ENCODE measurements at places on chromosomes 12 and 14.

DNA sequence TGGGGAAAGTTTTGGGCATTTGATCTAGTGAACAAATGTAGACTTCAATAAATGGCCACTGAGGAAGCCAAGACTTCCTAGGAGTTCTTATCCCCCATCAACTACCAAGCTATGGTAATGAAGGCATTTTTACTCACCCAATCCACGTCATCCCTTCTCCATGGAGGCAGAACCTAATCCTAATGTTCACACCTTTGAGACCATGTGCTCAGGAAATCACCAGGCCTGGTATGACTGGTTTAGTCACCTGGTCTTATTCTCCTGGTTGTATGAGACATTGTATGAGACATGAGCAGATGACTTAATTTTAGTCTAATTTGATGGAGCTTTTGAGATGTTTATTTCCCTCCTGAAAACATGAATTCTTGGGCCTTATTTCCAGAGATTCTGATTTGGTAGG, 88.6 kb downstream of the PAX9 start:
- DNase-seq: no peak

DNA sequence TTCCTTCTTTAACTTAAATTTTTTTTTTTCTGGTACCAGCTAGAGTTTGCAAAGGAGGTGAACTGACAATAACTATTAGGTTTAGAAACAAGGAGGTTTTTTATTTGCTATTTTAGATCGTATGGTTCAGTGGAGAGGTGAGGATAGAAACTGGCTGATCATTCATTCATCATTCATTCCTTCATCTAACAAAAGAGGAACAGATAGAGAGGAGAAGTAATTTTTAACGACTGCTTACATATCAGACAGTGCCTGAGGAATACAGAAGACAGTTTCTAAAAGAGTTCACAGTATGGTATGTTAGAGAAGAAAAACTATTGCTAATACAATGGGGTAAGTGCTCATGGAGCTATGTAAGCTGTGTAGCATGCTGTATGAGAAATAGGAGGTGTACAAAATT, 111.1 kb downstream of the ERC1 start:
- DNase-seq: no peak

DNA sequence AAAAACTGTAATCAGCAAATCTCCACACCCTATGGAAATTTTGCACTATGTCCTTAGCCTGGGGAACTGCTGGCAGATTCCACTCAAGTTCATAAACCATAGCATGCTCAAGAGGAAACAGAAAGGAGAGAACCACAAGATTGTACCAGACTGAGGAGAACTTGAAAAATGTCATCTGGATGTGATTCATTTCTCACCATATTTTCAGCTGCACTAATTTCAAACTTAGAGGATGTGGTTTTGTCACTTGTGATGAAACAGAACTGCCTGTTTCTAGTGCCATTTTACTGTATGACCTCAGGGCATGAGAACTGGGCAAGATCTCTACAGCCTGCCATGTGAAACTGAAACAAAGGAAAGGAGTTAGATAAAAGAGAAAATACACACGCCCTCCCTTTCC, 1493.1 kb upstream of the FLRT2 start:
- no peak for DNase-seq

DNA sequence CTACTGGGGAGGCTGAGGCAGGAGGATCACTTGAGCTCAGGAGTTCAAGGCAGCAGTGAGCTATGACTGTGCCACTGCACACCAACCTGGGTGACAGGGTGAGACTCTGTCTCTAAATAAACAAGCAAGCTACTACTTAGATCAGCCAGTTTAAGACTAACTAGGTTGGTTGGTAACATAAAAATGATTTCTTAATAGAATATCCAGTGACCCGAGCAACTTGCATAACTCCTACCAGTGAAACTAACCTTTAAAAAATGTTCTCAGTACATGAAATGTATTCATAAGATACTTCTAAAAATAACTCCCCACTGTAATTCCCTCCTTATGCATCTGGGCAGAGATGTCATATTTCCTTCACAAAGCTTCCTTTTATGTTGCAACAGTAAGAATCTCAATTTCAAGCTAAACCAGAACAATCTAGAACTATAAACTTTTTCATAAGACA, 15.9 kb downstream of the TAOK3 start:
- DNase-seq: no peak

DNA sequence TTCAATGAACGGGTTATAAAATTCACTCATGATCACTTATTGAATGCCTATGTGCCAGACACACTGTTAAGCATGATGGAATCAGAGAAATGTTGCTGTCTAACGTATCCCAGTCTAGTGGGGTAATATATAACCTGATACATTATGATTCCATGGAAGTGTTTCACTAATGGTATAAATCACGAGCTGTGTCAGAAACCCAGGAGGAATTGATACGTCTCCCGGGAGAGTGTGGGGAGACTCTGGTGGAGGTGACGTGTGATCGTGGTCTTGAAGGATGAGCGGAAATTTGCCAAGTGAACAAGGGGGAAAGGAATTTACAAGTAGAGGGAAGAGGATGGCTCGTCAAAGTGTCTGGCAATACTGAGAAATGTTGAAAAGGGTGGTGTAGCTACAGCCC, 26.5 kb downstream of the MANSC1 start:
- no peak for DNase-seq

GRCh38 chr12:57853864-57854556, 7.5 kb upstream of the CTDSP2 start:
- no peak for DNase-seq

DNA sequence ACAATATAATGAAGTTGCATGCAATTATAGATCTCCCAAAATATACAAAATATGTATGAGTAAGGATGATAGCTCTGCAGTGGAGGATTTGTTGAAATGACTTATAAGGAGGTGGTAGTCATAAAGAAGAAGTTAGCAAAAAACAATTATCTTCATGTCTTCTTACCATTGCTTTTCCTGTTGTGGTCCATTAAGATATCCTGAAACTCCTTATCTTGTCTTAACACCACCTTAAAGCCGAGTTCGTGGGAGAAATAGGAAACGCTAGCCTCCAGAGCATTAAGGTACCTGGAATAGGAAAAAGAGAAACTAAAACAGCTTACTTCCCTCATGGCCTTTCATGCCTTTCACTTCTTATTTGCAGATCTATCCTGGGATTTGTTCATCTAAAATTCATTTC, 15.2 kb downstream of the GUCY2C start:
- DNase-seq: no peak

DNA sequence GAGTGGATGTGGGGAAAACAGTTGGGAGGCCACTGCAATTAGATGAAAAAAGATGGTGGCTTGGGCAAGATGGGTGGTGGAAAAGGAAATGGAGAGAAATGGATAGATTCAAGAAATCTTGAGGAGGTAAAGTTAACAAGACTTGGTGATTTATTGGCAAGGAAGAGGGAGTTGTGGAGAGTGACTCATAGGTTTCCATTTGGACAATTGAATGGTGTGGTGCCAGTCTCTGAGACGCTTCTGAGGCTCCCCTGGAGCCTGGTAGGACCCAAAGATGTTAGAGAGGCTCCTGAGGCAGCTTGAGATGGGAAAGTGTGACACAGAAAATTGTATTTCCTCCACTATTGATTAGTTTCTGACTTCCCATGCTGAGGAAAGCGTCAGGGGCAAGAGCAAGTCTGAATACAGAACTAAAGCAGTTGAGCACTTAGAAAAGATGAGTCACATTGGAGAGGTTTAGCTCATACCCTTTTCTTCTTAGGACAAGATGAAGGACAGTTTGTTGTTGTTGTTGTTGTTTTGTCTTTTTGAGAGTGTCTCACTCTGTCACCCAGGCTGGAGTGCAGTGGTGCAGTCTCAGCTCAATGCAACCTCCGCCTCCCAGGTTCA, 4.5 kb downstream of the PRPF40B start:
- no peak for DNase-seq
